SJSA1 (cell line): ENCODE measurements at places on chromosomes 11 and 22. TPM values are rescaled to one million over a fixed set of nuclear protein-coding genes. Genes with fewer than 3 reads are reported as not detected.

DNA sequence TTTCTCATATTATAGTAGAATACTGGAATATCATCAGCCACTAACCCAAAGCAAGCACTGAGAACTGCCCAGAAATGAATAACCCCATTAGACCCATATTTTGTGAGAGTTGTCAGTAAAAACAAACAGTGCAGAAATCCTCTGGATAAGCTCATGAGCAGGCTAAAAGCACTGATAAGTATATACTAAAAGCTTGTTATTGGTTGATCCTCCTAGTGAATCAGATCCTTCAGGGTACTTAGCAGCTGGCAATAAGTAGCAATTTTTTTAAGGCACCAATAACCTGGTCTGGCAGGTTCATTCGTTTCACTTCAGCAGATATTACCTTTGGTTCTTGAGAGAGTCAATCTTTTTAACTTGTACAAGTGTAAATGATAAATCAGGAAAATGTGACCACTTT, 1.2 kb downstream of the NOX4 start:
- H3K4me1 ChIP-seq = peaks cover 10% of the 10 kb centered on the region
- no peak overlapping the region for H3K4me3 ChIP-seq
- no peak for DNase-seq
- H3K27ac ChIP-seq = no peak overlapping the region
- H3K27me3 ChIP-seq = no peaks in the 10 kb centered on the region

DNA sequence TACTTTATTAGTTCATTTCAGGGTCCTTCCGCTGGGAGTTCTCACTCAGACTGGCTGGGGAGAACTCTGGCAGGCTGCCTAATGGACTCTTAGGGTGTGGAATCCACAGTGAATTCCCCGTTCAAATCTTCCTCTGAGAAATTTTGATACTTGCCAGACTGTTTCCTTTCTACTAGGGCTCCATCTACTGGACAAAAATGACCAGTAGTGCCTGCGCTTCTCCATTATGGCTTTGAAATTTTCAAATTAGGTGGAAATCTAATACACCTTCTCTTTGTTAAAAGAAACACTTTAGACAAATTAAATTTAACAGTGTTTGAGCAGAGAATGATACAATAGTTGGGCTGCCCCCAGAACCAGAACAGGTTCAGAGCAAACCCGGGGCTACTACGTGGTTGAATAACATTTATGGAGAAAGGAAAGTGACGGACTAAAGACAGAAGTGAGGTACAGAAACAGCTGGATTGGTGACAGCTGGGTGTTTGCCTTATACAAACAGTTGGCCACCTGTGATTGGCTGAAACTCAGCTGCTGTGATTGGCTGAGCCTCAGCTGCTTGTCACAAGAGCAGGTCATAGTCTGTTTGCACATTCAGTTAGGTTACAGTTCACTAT, 52.9 kb upstream of the FDX1 start:
- H3K4me3 ChIP-seq = no peak overlapping the region
- DNase-seq = peak; percentile 69
- no peaks in the 10 kb centered on the region for H3K36me3 ChIP-seq
- H3K27ac ChIP-seq = no peak overlapping the region
- H3K27me3 ChIP-seq = no peaks in the 10 kb centered on the region

DNA sequence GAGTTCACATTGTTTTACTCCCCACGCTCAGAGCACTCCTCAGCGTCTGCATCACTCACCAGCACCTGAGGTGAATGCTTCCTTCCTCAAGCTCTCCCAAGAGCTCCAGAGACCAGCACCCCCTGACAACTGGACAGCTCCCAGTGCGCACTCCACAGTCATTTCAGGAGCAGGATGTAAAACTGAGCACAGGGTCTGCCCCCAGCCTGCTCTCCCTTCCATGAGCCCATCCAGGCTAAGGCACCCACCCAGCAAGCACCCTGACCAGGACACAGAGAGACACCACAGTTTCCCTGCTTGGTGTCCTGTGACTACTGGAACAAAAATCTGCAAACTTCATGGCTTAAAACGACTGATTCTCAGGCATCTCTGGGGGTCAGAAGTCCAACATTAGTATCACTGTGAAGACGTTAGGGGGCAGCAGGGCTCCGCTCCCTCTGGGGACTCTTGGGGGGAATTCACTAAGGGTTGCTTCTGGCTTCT, 3.3 kb downstream of the SCGB1D2 start:
- H3K4me3 ChIP-seq = no peak overlapping the region
- DNase-seq = no peak
- H3K27me3 ChIP-seq = 0 out of 2 replicates have a peak, but pooled peaks cover 2% of the 10 kb centered on the region
- H3K4me1 ChIP-seq = no peaks in the 10 kb centered on the region

GRCh38 chr22:49767355-49768062, 60.2 kb downstream of the BRD1 start:
- DNase-seq = peak; percentile 54
- no peaks in the 10 kb centered on the region for H3K4me1 ChIP-seq
- H3K4me3 ChIP-seq = no peak overlapping the region
- H3K27ac ChIP-seq = no peak overlapping the region

KRTAP5-2 gene
- total RNA-seq = not detected in 2 replicates

NXPE2 gene
- 0.29 TPM in 1 of 2 replicates, not detected in the other for total RNA-seq
